ENCODE measurements at places on chromosomes 1 and 21.
A peak's percentile ranks its signal among the peaks of the same experiment; 100 is the strongest.

DNA sequence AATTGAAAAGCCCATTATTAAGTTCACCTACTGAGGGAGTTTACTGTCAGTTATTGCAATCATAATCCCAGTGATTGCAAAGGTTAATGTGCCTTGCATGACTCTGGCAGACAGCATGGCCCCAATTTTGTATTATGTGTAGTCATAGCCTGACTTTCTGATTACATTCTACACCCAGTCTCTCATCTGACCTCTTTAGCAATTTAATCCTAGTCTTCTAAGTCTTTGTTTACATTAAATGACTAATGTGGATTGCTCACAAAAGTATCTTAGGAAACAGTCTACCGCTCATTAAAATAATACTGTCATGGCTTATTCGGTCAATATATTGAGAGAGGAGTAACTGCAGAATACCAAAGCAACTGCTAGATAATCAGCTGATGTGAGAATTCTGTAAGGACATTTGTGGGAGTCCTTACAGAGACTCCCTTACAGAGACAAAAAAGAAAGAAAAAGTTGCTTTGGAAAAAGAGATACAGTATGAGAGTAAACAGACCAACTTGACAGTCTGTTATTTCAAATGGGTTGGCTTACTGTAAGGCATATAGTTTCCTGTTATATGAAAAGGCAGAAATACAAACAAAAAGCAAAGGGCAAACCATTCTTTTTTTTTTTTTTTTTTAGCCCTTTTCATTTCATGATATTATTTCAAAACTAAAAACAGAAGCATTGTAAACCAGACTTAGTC, 42.8 kb downstream of the SMG7 start:
- no peak for DNase-seq

GRCh38 chr21:41166884-41167283, 1.1 kb upstream of the BACE2 start:
- no peak for DNase-seq

DNA sequence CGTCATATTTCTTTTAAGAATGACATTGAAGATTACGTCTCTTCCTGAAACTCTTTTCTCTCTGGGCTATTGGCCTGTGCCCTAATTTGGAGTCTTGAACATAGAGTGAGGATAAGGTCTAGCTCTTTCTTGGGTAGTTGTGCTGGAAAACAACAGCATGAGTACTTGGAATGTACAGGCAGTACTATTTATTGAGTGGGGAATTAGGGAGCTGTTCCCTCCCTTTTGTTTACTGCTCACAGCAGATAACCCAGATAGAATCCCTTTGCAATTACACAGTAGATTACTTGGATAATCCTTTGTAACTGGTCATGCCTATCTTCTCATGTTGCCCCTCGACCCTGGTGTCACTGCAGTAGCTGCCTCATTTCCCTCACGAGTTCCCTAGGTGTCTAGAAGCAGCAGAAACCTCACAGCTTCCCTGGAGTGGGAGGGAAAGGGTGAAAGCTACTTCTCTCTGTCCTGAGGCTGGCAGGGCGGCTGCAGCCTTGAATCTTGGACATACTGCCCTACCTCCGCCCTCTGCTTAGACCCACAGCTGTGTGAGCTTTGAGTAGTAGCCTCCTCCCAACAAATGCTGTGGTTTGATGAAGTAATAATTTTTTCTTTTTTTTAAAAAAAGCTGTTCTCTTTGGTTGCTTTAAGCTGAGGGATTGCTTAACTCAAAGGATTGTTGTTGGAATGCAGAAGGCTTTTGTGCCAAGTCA, 70.6 kb downstream of the FGGY start:
- peak; percentile 61 for DNase-seq

DNA sequence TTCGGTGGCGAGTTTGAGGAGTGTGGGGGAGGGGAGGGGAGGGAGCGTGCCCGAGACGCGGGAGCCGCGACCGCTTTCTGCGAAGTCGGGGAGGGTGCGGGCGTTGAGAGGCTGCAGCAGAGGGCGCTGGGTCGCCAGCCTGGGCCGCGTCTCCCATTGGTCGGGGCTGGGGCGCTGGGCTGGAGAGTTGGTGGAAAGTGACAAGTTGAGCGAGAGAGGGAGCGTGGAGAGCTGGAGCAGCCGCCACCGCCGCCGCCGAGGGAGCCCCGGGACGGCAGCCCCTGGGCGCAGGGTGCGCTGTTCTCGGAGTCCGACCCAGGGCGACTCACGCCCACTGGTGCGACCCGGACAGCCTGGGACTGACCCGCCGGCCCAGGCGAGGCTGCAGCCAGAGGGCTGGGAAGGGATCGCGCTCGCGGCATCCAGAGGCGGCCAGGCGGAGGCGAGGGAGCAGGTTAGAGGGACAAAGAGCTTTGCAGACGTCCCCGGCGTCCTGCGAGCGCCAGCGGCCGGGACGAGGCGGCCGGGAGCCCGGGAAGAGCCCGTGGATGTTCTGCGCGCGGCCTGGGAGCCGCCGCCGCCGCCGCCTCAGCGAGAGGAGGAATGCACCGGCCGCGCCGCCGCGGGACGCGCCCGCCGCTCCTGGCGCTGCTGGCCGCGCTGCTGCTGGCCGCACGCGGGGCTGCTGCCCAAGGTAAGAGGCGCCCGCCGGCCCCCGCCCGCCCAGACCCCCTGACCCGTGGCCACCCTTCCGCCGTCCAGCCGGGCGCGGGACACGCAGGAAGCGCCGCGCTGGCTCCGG, at the start of gene ROR1:
Gene ROR1, plus strand, starts transcription at position 203 of the 802 bp plus-strand sequence.
- peak; percentile 93 for DNase-seq

- no peak for DNase-seq
Measured at GRCh38 chr1:190154744-190155143, 322.9 kb downstream of the BRINP3 start.

DNA sequence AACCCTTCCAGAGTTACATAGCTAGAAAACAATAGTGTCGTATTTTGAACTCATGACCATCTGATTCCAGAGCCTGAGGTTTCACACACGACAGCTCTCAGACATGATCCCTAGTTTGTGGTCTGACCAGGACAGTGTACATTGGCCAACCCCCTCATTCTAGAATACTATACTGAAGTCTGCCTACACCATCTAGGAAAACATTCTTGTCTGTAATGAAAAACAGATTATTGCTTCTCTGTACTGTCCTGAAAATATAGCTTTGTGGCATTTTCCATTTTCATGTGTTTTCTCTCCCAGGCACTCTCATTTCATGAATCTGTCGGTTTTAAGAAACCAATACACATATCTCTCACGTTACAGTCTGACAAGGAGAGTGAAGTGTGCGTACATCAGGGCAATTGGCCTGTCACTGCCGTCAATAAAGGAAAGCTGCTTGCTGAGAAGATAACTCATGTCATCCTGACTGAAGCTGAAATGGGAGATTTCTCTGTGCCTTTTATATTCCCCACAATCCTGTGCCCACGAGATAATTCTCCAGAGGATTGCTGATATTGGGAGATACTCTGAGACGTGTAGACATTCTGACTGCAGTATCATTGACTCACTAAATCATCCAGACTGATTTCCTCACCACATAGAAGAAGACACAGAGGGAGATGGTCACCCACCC, 585.6 kb downstream of the PLPP3 start:
- DNase-seq, result no peak

DNA sequence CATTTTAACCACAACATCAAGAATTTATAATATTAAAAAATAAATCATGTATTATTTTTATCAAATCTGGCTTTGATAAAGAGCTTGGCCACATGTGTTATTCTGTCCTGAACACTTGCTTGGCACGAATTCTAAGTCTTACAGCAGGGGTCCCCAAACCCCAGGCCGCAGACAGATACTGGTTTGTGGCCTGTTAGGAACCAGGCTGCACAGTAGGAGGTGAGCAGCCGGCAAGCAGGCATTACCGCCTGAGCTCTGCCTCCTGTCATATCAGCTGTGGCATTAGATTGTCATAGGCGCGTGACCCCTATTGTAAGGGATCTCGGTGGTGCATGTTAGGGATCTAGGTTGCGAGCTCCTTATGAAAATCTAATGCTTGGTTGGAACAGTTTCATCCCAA, 127.6 kb upstream of the IVNS1ABP start:
- DNase-seq, result no peak

GRCh38 chr1:55894521-55894920, 679.4 kb upstream of the USP24 start:
- DNase-seq, result no peak

- DNase-seq, result no peak
Measured at GRCh38 chr1:180926164-180926981, 13.7 kb downstream of the KIAA1614 start.

DNA sequence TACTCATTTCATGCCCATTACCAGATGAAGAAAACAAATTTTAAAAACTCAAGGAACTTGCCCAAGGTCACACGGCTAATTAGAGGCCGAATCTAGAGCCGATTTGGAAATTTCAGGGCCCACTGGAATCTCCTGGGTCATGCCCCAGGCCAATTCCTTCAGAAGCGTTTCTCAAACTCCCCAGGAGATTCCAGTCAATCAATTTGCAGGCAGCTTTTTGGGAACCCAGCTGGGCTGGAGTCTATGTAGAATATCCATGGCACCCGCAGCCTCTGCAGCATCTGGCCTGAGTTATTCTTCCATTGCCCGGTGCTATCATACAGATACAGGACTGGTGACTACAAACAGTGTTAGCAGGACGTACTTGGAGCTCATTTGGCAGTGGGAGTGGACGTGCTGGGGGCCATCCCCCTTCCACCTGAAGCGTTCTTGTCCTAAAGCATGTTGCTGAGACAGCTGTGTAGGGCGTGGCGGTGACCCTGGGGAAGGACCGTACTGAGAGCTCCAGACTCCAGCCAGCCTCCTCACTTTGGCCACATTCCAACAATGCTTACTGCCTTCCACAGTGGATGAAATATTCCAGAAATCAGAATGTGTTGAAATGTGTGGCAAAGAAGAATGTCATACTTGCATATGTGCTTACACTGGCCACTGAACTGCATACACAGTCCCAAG, 38.3 kb downstream of the ABCG1 start:
- DNase-seq, result no peak

DNA sequence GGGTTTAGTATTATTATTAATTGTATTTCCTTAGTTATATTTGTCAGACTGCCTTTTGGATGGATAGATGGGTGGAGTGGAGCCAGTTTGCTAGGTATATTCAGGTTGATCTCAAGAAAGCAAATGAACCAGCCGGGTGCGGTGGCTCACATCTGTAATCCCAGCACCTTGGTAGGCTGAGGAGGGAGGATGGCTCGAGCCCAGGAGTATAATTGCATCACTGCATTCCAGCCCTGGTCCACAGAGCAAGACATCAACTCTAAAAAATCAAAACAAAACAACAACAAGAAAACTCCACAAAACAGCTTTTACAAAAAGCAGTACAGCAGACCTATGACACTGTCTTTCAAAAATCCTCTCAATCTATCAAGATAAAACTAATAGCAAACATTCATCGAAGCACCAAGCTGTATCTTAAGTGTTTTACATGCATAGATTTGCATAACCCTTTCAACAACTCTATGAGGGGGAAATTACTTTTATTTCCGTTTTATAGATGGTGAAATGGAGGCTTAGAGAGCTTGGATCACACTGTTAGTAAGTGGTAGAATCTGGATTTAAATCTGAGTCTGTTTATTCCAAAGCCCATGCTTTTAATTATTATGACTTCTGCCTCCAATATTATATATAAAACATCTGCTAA, 25.5 kb downstream of the KMO start:
- DNase-seq, result no peak

GRCh38 chr1:99600782-99601181, 45.1 kb upstream of the PALMD start:
- DNase-seq, result no peak

DNA sequence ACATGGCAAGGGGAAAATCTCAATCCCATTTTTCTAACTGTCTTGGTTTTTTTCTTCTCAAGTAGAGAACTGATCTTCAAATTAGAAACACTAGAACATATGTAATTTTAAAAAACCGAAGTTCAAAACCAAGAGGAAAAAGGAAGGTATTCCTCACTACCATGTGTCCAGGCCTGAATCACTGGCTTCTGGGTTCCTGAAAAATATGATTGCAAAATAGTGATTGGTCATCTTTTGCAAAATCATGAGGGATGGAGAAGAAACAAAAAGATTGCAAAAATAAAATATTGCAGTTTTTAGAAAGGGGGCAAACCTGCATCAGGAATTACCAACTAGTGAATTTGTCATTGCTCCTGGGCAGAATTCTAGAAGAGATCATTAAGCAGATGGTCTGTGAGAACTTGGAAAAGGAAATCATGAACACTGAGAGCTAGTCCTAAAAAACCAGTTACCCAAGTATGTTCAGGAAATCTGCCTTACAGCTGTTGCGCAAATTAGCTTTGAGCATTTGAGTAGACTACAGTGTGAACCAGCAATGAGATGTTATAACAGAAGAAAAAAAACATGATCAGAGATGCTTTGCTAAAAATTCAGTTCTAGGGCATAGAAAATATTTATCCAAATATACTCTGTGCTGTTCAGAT, 49.4 kb downstream of the SPATA46 start:
- no peak for DNase-seq

- DNase-seq, result no peak
Measured at GRCh38 chr1:1875932-1876331, 15.0 kb downstream of the GNB1 start.

- DNase-seq, result no peak
Measured at GRCh38 chr1:161791904-161792655, 26.0 kb downstream of the ATF6 start.

Measured in urothelium cell line (cell line).